ENCODE measurements at places on chromosomes 2 and 18. TPM values are rescaled to one million over a fixed set of nuclear protein-coding genes. Genes with fewer than 3 reads are reported as not detected.

The TRIM54 gene
- not detected for total RNA-seq

The XDH gene
- not detected for total RNA-seq

The RAB6C gene
- total RNA-seq: not detected

DNA sequence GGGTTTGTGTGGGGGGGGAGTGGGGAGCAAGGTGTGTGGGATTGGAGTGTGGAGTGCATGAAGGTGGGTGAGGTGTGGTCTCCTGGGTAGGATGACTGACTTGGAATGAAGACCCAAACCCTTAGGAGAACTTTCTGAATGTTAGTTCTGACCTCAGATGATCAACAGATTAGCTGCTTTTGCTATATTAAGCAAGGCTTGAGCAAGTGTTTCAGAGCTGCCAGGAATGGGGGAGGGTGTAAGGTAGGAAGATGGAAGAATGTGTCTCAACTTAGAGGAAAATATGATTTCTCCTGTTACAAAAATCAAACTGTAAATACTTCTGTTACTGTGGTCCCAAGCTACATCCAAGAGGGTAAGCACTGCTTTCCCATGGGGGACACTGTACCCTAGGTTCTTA lies 273.6 kb downstream of the TGIF1 start:
- no peak for DNase-seq
- H3K27ac ChIP-seq: no peak overlapping the region
- H3K27me3 ChIP-seq: peaks cover 24% of the 10 kb centered on the region
- H3K4me3 ChIP-seq: no peak overlapping the region
- no peaks in the 10 kb centered on the region for H3K36me3 ChIP-seq

- H3K4me3 ChIP-seq: no peak overlapping the region
- H3K4me1 ChIP-seq: peaks cover 8% of the 10 kb centered on the region
- DNase-seq: no peak
- peaks cover 29% of the 10 kb centered on the region for H3K27me3 ChIP-seq
- no peak overlapping the region for H3K27ac ChIP-seq
- H3K36me3 ChIP-seq: no peaks in the 10 kb centered on the region
Measured at GRCh38 chr2:222714361-222715241, 43.1 kb downstream of the MOGAT1 start.

GRCh38 chr18:36547544-36547943 lies 250.0 kb downstream of the FHOD3 start:
- no peaks in the 10 kb centered on the region for H3K4me1 ChIP-seq
- no peaks in the 10 kb centered on the region for H3K36me3 ChIP-seq
- H3K27me3 ChIP-seq: no peaks in the 10 kb centered on the region
- no peak for DNase-seq
- H3K4me3 ChIP-seq: no peak overlapping the region

- no peaks in the 10 kb centered on the region for H3K4me1 ChIP-seq
- no peak overlapping the region for H3K27ac ChIP-seq
- H3K4me3 ChIP-seq: no peak overlapping the region
- H3K36me3 ChIP-seq: no peaks in the 10 kb centered on the region
- no peak for DNase-seq
Measured at GRCh38 chr2:31402388-31402787, 12.2 kb downstream of the XDH start.

All from activated naive CD4-positive, alpha-beta T cell treated with anti-CD3 and anti-CD28 coated beads for 36 hours (primary cell).